ENCODE measurements at places on chromosomes 6 and 20.

DNA sequence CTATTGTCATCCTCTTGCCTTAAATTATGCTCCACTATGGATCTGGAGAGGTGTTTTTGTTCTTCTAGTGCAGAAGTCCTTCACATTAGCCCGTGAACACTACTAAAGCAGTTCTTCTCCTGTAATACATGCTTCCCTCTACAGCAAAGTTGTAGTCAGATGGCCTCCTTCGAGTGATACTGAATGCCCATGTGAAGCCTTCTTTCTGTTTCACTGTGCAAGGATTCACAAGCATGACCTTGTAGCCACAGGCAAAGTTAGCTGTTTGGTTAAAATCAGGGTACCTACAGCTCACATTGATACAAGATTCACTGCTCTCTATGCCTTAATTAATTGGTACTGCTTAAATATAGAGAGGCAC, 47.6 kb downstream of the ARHGAP18 start:
- no peak for DNase-seq

GRCh38 chr20:33947709-33948295, 45.9 kb upstream of the RALY start:
- DNase-seq, result peak; percentile 53

DNA sequence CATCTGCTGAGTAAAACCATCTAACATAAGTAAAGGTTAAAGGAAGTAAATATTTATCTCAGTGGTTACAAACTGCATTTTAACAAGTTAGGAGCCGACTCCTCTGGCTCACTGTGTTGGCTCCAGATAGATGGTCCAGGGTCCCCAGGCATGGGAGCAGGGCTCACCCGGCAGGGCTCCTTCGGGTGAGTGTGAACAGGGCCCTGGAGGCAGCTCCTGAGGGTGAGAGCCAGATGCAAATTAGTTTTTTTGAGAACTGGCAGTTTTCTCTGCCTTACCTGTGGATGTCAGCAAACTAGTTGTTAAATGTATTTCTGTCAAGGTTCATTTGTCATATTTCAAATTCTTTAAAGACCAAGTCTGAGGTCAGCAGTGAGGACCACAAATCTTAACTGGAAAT, 21.5 kb downstream of the TPBG start:
- DNase-seq, result no peak

DNA sequence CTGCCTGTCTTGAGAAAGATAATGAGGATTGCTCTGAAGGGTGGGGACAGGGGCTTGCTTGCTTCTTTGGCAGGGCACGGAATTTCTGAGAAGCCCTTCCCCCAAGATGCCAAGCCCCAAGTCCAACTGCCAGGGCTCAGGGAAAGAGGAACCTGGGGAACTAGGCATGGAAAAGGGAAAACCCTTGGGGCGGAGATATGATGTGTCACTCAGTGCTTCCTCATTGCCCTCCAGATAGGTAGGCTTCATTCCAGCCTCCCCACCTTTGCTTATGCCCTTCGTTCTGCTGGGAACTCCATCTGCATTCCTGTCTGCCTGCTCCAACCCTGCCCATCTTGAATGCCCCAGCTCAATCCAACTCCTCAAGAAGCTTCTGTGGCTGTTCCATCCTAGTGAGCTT, 61.2 kb downstream of the VEGFA start:
- no peak for DNase-seq

DNA sequence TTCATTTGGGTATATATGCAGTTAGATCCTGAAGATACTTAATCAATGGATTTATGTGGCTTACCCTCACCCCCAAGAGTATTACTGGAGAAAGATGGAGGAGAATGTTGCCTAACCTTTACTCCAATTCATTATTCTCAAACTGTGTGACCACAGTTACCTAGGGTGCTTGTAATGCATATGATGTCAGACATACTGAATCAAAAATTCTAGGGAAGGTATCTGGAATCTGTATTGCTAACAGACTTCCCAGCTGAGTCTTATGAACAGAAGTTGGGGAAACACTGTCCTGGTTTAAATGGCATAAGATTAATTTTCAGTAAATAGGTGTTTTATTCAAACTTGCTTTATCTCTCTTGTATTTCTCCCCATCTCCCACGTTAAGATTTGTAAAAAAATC, 83.9 kb downstream of the PKIB start:
- DNase-seq, result no peak

GRCh38 chr6:107956586-107957307, 1.3 kb downstream of the SEC63 start:
- DNase-seq, result peak; percentile 38

DNA sequence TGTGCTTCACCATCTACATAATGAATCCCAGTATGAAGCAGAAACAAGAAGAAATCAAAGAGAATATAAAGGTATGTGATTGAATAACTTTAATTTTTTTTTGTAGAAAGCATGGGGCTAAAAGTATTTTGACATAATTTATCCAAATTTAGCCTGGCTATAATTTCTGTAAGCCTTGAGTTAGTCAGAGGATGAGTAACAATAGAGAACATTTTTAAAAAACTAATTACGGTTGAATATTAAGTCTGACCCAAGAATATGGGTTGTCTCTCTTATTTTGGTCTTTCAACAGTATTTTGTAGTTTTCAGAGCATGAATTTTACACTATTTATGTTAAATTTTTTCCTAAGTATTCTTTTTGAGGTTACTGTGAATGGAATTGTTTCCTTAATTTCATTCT, 2.5 kb downstream of the GMNN start:
- no peak for DNase-seq

DNA sequence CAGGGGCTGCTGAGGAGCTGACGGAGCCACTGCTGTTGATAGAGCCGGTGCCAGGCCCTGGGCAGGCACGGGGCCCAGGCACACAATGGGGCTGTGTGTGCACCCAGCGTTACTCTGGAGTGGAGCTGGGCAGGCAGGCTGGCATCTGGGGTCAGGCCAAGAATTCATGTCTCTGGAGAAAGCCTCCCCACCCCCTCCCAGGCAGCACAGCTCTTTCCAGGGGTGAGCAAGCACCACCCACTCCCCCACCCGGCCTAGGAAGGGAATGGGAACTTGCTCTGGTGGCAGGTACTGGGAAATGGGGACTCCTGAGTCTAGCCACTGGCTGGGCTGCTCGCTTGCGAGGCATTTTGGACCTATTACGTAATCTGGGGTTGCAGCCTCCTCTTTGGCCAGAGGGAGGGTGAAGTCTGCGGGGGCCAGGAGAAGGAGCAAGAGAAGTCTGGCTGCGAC, 22.7 kb downstream of the TFEB start:
- no peak for DNase-seq

DNA sequence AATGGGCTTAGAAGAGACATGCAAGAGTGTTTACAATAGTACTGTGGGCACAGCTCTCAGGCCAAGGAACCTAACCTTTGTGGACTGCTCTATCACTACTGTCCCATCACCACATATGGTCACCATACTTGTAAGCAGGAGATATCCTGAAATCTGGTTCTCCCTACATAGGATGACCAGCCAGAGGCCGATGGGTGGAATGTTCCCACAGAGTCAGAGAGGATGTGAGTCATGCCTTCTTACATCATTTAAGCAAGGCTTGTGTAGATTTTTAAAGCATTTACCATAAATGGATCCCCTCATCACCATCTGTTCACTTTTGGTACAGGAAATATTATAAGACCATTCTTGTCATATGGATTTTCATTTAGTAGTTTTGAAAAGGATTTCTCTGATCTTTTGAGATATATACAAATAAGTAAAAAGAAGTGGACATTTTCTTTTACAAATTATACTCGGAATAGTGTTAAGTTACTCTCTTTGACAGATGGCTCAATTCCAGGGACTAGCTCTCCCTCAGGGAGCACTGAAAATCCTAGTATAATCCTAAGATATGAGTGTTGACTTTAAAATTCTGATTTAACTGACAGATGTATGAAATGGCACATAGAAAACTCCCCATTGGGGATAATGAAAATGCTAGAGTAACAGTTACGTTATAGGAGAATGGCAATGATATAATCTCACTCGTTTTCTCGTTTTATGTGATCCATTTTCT, 6.6 kb downstream of the HTR1B start:
- no peak for DNase-seq

DNA sequence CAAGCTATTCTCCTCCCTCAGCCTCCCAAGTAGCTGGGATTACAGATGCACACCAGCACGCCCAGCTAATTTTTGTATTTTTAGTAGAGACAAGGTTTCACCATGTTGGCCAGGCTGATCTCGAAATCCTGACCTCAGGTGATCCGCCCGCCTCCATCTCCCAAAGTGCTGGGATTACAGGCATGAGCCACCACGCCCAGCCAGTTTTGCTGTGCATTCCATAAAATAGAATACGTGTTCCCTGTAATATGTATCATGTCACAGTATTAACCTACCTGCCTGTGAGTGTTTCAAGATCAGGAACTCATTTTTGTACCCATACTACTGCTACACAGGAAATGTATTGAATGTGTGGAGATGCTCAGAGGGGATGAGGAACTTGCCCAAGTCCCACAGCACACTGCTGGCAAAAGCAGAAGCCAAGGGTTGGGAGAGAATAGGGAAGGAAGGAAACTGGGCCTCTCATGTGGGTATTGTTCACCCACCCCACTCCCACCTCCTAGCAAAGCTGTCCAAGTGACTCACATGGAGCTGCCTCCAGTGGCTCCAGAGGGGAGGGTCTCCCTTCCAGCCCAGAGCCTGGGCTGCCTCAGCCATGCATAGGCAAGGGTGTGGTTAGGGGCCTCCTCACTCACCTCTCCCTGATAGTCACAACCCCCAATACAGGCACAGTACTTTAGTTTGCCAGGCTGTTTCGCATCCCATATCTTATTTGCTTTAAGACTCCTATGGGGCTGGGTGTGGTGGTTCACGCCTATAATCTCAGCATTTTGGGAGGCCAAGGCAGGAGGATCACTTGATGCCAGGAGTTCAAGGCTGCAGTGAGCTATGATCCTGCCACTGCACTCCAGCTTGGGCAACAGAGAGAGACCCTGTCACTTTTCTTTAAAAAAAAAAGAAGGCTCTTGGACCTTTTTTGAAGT, 9.4 kb downstream of the HM13 start:
- DNase-seq, result no peak
